ENCODE measurements at places on chromosomes 7 and 10. TPM values are rescaled to one million over a fixed set of nuclear protein-coding genes. Genes with fewer than 3 reads are reported as not detected.

GRCh38 chr7:2019711-2020511 lies 212.8 kb downstream of the MAD1L1 start:
- DNase-seq: no peak

- no peak for DNase-seq
These were observed 231.5 kb downstream of the ELFN1 start for GRCh38 chr7:1901431-1902210.

DNA sequence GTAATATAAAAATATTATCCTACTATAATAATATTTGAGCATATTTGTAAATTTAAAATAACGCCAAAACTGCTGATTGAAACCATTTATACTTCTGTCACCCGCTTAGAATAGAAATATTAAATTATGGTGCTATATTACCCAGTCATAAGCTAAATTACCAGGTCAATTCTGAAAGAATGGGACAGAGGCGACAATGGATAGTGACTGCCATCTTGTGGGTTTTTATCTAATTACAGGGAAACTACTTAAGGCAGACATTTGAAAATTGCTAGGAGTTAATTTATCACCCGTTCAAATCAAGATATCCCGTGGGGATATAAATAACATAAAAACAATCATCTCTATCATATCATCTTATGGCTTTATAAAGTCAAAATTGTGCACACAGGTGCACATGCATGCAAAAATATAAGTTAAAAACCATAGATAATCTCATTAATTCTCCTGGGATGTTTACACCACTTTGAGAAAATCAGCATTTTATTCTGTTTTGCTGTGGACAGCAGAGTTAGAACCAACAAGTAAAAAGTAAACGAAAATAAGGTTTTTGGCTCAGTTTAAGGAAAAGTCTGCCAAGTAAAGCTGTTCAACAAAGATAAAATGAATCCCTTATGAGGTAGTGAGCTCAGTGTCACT lies 41.3 kb upstream of the HPSE2 start:
- DNase-seq: no peak

Gene PTER
- total RNA-seq: 19.9 TPM

DNA sequence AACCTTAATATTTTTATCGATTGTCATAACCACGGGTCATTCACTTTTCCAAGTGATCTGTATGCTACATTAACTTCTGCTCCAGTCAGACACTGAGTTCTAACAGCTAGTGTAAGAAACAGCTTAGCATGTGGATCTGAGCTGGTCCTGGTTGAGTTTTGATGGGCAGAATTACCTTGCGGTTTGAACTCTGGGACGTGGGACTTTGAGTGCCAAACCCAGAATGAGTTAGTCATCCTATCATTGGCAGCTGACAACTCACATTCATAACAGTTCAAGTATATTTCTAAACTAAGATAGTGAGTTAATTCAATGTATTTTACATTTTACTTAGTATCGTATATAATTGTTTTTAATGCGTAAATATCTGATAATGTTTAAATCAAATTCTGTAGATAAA lies 43.2 kb downstream of the C7orf33 start:
- DNase-seq: no peak

Gene UPK3BL1
- 10.6 TPM for total RNA-seq

DNA sequence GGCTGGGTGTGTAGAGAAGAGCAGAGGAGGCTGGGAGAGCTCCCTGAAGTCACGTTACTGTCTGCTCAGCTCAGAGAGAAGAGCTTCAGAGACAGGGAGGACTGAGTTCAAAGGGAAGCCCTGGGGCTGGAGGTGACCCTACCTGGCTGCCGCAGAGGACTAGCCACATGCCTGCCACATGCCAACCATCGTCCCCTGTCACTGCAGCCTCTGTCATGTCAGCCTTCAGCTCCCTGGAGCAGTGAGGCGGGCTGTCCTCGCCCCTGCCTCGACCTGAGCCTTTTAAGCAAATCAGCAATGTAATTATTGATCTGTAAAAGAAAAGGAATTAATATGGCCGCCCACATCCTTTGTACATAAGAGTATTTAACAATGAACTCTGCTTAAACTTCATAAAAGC lies 89.3 kb upstream of the RET start:
- no peak for DNase-seq

GRCh38 chr7:121833991-121834390 lies 39.0 kb upstream of the PTPRZ1 start:
- no peak for DNase-seq

Measured in activated T-helper 2 cell treated with anti-CD3 and anti-CD28 coated beads, Interferon-gamma antibody, Interleukin-2, Interleukin-4, amounts not matched to agents 10 μg/mL and 5 μg/mL and 100 μg/mL, durations not matched to agents 14 hours and 24 hours and 36 hours (primary cell).